ENCODE measurements at places on chromosomes 6 and 20.

DNA sequence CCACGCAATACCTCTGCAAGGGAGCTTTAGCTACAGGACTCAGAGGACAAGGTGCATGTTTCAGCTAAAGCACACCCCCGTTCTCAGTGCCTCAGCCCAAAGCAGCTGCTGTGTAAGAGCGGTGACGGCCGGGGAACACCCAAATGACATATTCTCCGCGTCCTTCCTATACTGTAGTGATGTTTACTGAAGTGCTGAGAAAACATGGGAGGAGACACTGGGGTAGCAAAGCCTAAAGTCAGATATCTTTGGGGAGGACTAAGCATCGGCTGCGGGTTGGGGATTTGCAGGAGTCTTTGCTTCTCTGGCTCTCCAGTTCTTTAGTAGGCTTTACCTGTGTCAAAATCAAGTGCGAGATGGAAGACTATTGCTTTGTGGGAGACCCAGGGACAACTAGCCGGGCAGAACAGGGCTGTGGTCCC is 1.7 kb downstream of the SLC22A23 start:
- peak; percentile 28 for DNase-seq

DNA sequence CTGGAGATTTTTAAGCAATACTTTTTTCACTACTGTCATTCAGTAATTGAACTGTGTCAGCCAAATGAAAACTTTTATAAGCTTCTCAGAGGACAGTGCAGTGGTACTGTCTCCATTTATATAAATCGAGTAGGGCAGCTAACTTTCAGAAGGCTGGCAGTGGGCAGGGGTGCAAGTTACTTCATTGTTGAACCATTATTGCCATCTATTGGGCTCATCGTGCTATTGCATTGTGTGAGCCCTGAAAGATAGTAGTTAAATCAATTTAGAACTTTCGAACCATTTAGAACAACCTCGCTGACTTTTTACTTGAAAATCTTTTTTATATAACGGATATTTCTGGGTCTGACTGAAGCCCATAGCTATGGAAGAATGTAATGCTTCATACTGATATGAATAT is 347.8 kb upstream of the PLCB4 start:
- peak; percentile 51 for DNase-seq

- no peak for DNase-seq
These were observed 349.8 kb downstream of the PRKN start for GRCh38 chr6:162377735-162378134.

- DNase-seq = no peak
These were observed 5.2 kb upstream of the TBCC start for GRCh38 chr6:42751055-42751454.

DNA sequence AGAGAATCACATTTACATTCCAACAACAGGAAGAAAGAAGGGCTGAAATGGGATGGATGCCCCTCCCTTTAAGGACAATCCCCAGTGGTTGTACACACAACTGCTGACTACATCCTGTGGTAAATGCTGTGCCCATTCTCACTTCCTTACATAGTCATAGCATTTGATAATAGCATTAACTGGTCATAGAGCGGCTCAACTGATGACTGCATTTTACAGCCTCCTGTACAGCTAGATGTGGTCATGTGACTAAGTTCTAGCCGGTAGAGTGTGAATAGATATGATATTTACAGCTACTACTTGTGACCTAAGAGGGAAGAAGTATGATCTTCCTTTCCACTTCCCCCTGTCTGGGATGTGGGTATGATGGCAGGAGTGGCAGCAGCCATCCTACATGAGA is 24.7 kb downstream of the KCNK17 start:
- no peak for DNase-seq

DNA sequence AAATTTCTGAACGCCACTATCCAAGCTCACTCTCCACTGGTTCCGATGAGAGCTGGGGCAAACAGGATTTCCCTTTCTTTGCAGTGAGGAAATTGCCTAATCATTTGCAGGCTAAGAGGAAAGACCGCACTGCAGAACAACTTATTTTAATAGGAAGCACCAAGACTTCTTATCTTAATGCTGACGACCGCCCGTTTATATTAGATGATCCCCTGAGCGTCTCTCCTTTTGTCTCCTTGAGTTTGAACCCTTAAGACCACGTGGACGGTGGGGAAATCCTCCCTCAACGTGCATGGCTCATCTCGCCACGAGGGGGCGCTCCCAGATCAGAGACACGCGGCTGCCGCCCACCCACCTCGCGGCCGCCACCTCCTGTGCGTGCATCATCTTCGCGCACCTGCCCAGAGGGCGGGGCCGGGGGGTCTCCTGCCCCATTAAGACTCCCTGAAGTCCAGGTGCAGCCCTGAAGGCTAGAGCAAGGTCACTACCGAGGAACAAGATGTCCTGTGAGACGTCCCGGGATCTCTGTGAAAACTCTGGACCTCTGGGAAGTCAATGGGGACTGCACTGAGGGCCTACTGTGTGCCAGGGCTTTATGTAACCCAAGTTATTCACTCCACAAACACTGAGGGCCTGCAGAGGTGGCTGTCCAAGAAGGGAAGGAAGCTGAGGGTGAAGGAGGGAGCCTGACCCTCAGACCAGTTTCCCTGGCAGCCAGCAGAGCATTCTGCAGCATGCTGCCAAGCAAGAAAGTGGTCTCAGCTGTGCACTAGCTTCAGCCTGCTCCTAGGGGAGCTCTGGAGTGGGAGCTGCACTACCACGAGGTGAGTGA is 28.1 kb downstream of the PDYN start:
- peak; percentile 66 for DNase-seq

GRCh38 chr6:143149771-143150170 is 89.1 kb downstream of the AIG1 start:
- no peak for DNase-seq

- DNase-seq = no peak
These were observed 66.2 kb upstream of the CD83 start for GRCh38 chr6:14051355-14051754.

- DNase-seq = no peak
These were observed 55.7 kb upstream of the FERMT1 start for GRCh38 chr20:6178537-6178936.

- no peak for DNase-seq
These were observed 157.8 kb upstream of the PREP start for GRCh38 chr6:105560611-105561066.

DNA sequence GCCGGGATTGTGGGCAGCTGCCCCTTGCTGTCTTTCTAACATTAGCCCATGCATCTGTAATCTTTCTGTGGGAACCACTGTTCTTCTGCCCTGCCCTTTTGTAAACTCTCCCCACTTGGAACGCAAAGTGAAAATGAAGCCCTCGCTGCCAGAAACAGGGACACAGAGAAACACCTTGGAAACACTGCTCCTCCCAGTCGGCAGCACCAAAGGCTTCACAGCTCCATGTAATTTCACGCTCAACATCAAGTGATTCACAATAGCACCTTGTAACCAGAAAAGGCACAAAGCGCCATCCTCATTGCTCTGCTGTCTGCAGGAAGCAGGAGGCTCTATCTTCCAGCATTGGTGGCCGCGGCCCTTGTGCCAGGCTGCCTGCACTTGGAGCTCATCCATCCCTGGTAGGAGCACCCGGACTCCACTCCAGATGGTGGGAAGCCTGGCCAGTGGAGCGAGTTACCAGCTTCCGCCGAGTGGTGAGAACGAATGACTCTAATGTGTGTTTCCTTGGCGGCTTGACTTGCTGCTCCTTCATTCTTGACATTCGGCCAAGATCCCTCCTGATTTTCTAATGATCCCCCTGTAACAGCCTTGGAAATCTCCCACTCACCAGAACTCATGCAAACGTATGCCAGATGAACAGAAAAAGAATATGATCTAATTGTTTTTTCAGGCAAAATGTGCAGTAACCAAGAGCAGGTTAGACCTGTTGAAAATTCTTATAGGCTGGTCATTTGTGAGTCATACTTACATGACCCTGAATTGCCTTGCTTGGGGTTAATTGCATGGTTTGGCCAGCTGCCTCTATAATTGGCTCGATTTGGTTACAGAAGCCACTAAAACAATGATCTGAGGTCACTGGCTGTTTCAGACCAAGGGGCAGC is 169.1 kb upstream of the CDYL start:
- peak; percentile 76 for DNase-seq

DNA sequence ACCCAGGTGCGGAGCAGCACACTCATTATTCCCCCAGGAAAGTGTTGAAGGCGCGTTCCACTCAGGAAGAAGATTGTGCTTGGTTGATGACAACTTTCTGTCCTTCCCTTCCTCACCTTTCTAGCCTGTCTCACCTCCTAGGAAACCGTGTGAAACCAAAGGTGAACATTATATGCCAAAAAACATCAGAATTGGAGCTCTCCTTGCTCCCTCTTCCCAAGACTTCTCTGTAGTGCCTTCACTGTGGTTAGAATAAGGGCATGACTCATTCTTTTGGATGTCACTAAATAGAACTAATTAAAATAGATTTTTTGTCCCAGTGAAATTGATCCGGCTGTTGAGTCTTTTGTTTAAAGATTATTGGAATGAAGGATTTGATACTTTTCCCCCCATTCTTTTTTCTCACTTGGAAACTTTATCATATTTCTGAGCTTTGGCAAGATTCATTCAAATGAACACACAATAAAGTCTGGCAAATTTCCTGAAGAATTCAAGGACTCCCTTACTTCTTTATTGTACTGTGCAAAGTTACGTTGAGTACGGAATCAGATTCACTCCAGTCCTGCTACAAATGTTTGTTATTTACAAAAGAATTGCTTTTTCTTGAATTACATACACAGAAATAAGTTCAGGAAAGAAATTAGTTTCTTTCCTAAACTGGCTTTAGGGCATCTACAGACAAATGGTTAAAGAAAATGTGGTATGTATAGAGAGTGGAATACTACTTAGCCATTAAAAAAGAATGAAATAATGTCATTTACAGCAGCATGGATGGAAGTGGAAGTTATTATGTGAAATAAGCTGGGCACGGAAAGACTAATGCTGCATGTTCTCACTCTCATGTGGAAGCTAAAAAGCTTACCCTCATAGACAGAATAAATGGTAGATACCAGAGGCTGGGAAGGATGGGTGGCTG is 142.8 kb upstream of the AKAP12 start:
- no peak for DNase-seq

GRCh38 chr20:34527016-34527415 is 10.8 kb downstream of the DYNLRB1 start:
- no peak for DNase-seq

GRCh38 chr6:98824902-98825599 is 9.3 kb upstream of the POU3F2 start:
- no peak for DNase-seq

- DNase-seq = no peak
These were observed 50.2 kb downstream of the VAPB start for GRCh38 chr20:58438970-58439808.

- no peak for DNase-seq
These were observed 39.2 kb downstream of the GNAS start for GRCh38 chr20:58891718-58892140.

DNA sequence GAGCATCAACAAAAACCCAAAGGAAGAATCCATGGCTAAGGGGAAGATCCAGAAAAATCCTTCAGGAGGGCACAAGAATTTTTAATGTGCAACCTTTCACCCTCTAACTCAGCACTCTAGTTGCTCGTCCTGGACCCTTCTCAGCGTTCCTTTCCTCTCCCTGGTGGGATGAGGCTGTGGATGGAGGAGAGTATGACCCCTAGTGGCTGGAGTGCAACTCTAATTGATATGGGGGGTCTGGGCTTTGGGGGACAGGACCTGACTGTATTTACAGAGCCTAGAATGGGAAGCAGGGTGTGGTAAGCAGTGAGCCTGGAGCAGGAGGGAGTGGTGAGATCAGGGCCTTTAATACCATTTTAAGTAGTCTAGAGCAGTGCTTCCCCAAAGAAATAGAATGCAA is 83.9 kb upstream of the CEP85L start:
- no peak for DNase-seq

- DNase-seq = no peak
These were observed 1.3 kb downstream of the HINT3 start for GRCh38 chr6:125957845-125958244.

DNA sequence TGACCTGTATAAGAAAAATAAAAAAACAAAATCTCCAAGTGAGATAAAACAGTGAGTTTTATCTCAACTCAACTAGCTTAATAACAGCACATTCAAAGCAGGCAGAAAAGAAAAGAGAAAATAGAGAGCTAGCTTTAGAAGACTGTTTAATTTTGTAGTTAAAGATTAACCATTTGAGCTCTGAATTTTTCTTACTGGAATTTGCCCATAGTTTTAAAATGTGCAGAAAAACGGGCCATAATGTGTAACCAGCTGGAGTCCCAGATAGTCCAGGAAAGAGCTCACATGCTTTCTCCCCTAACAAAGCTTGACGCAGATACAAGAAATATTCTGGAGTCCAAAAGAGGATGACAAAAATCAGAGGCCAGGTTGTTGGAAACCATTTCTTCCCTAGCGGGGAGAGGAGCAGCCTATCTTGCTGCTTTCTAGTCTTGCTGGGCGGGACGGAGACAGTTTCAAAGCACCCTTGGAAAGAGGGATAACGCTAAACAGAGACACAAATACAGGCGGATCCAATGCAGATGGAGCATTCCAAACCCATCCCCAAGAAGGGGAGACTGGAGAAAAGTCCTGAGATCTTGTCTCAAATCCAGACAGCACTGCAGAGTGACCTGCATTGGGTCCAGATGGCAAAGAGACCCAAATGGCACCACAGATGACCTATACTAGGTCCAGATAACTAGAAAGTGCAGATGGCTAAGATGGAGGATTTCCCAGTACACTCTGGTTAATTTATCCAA is 16.1 kb downstream of the TTK start:
- DNase-seq = no peak

DNA sequence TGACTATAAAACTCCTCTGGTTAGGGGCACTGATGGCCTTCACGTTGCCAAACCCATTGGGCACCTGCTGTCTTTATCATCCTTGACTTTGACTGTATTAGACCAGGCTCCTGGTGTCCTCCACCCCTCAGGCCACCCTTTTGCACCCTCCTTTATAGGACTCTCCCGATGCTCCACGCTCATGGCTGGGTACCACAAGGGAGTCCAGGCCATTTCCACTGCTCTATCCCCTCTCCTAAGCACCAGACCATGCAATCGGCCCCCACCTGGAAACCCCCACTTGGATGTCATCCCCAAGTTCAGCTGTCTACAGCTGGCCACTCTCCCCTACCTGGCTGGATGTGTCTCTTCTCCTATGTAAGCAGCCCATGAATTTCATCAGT is 115.2 kb downstream of the TOX2 start:
- no peak for DNase-seq

DNA sequence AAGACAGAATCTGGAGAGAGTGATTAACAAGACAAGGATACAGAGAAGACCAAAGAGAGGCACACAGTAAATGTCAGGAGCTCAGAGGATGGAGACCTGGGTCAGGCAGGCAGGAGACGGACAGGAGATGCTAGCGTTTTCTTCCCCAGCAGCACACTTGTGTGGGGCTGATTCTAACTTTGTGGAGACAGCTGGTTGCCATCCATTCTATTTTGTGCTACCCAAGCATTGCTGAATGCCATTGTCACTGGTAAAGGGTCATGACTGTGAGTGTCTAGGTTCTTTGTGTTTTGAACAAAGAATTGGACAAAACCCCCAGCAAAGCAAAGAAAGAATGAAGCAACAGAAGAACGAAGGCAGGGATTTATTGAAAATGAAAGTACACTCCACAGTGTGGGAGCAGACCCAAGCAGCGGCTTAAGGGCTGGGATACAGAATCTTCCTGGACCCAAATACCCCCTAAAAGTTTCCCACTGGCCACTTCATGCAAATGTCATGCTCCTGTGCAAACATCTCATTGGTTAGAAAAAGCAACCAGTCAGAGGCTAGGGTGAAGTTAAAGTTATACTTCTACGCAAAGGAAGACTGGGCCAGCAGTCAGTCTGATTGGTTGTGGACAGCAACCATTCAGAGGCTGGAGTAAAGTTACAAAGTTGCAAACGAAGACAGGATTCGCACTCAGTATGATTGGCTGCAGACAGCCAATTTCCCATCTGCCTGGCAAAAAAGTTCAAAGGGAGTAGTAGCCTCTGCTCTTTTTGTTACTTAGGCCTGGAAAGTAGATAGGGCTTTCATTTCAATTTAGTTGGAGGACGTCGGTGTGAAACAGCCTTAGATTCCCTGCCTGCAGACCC is 17.5 kb downstream of the PTK7 start:
- no peak for DNase-seq

Measured in hippocampal formation (tissue), 2 donors.